GM06990 (cell line): ENCODE measurements at places on chromosomes 6 and 20.

- peak; percentile 36 for DNase-seq
Measured at GRCh38 chr6:156883497-156884252, 106.5 kb downstream of the ARID1B start.

DNA sequence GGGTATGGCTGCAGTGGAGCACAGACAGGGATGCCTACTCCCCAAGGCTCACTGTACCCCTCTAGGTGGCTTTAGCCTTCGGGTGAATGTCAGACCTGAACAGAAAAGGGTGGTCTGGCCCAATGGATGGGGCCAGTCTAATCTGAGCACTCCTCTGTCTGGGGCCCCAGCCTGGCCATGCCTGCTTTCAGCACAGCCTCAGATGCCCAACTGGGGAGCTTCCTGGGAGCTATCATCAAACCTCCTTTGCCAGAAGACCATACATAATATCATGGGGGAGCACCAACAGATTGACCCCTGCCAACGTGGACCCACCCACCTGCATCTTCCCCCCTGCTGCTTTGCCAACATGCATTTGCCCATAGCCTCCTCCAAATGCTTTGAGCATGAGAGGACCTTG, 454.1 kb upstream of the KHDRBS2 start:
- no peak for DNase-seq

GRCh38 chr6:125519367-125519766, 217.6 kb upstream of the HDDC2 start:
- no peak for DNase-seq

DNA sequence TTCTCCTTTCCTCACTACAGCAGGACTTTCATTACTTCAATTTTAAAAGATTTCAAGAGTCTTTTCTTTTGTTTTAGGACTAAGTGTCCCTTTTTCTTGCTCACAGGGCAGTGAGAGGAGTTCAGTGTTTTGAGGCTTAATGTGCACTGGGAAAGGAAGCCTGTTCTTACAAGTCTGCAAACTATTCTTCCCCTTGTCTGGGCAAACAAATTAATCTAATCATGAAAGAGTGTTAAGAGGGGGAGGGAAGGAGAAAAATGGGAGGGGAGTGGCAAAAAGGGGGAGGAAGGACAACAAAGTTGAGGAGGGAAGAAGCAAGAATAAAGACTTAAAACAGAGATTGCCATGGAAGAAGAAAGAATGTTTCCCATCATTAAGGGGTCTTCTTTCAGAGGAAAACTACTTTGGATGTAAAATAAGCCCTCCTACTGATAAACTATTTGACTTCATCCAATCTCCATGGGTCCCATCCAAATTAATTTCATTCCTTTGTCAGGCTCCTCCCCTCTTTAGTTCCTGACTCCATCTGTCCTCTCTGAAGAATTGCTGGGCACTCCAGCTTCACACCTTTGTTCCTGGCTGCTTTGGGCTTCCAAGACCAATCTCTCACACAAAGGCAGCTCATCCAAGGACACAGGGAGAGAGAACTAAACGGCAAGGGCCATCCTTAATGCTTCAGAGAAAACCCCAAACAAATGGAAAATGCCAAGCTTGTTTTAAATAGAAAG, 244.5 kb downstream of the TPBG start:
- no peak for DNase-seq

GRCh38 chr6:118783931-118784550, 109.9 kb upstream of the ASF1A start:
- DNase-seq, result no peak

DNA sequence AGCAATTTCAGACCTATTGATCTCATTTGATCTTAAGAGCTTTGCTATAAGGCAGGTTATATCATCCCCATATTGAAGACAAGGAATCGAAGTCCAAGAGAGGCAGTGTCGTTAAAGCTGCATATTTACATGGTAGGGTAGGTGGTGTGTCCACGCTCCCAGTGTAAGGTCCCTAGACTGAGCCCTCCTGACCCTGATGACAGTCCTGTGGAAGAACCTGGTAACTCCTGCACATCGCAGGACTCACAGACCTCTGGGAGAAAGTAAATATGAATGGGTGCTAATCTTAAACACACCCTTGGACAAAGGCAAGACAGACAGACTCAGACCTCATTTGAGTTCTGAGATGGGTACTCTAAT, 602 bp upstream of the HLA-DPB1 start:
- no peak for DNase-seq

DNA sequence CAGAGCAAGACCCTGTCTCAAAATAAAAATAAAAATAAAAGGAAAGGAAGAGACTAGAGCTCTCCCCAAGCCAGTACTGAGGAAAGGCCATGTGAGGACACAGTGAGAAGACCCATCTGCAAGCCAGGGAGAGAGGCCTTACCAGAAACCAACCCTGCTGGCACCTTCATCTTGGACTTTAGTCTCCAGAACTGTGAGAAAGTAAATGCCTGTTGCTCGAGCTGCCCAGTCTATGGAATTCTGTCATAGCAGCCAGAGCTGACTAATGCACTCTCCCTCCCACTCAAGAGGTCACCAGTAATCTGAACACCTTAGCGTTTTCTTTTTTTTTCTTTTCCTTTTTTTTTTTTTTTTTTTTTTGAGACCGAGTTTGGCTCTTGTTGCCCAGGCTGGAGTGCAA, 7.3 kb upstream of the PRPH2 start:
- DNase-seq, result no peak

DNA sequence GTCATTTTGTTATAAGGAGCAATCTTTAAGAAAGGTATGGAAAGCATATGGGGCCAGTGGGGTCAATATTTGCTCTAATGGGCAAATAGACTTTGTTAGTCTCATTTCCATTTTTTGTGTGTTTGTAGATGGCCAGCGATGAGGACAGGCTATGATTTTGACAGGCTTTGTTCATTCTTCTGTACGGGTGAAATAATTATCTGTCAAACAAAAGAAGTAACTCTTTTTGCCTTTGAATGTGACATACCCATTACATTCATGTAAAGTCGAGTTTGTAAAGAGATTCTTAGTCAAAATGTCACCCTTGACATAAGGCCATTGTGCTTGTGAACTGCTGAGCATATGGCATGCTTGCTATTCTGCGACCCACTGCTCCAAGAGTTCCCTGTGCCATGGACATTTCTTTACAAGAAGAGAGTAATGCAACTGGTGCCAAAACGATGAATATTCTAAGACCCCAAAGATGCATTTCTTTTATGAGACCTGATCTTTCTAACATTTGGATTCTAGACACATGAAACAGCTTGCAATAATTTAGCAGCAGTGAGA, 38.2 kb upstream of the JAG1 start:
- DNase-seq, result no peak

DNA sequence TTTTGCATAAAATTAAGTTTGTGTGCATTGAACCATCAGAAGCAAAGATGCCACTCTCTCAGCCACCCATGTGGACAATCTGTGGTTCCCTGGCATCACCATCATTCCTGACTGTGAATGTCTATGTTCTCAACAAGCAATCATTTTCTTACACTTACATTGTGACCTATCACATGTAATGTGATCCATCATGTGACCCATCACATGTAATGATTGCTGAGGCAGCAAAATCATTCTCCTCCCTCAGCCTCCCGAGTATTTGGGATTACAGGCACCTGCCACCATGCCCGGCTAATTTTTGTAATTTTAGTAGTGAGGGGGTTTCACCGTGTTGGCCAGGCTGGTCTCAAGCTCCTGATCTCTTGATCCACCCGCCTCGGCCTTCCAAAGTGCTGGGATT, 22.0 kb upstream of the ZNF133 start:
- no peak for DNase-seq

GRCh38 chr6:151502499-151502898, 8.7 kb downstream of the CCDC170 start:
- DNase-seq, result no peak

- DNase-seq, result no peak
Measured at GRCh38 chr6:37514837-37515236, 15.1 kb upstream of the CCDC167 start.

DNA sequence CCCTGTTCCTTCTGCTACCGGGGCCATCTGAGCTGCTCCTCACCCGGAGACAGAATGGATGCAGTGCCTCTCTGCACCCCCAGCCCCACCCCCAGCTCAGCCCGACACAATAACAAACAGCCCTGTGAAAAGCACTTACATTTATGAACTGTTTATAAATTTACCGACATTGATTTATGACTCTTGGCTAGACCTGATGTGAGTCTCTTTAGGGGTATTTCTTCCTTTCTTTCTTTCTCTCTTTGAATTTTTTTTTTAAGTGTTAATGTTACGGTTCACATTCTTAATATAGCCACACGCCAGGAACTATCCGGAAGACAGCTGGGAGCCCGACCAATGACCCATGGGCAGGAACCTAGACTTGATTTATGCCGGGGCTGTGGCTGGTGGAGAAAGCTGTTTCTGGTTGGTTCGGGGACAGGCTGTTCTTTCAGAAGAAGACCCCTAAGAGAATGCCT, 266.3 kb downstream of the CDC5L start:
- DNase-seq, result no peak

- no peak for DNase-seq
Measured at GRCh38 chr6:125363824-125364165, 62.0 kb upstream of the HDDC2 start.

- DNase-seq, result no peak
Measured at GRCh38 chr6:82785206-82785605, 280.4 kb downstream of the UBE3D start.

DNA sequence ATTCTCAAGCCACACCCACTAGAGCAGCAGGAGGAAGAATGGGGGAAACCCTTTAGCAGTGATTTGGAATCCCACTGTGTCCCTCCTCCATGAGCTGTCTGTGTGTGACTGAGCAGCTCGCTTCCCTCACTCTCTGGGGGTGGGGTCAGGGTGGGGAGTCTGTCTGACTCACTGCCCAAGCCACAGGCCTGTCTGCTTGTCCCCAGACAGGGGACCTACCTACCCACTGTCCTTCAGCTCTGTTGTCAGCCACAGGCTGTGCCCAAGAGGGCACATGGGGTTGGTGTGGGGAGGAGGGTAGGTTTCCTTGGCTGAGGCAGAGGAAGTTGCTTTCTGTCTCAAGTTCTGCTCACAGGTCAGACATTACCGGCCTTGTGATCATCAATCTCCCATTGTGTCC, 127.0 kb downstream of the MAFB start:
- DNase-seq, result no peak

- DNase-seq, result no peak
Measured at GRCh38 chr20:34629342-34629741, 47.5 kb downstream of the PIGU start.

- DNase-seq, result no peak
Measured at GRCh38 chr6:1103945-1104623, 207.8 kb upstream of the FOXQ1 start.

DNA sequence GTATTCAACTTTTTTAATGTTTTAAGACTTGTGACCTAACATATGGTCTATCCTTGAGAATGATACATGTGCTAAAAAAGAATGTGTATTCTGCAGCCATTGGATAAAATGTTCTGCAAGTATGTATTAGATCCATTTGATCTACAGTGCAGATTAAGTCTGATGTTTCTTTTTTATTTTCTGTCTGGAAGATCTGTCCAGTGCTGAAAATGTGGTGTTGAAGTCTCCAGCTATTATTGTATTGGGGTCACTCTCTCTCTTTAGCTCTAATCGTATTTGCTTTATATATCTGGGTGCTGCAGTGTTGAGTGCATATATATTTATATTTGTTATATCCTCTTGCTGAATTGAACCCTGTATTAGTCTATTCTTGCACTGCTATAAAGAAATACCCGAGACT, 44.2 kb upstream of the TRIM39 start:
- no peak for DNase-seq

DNA sequence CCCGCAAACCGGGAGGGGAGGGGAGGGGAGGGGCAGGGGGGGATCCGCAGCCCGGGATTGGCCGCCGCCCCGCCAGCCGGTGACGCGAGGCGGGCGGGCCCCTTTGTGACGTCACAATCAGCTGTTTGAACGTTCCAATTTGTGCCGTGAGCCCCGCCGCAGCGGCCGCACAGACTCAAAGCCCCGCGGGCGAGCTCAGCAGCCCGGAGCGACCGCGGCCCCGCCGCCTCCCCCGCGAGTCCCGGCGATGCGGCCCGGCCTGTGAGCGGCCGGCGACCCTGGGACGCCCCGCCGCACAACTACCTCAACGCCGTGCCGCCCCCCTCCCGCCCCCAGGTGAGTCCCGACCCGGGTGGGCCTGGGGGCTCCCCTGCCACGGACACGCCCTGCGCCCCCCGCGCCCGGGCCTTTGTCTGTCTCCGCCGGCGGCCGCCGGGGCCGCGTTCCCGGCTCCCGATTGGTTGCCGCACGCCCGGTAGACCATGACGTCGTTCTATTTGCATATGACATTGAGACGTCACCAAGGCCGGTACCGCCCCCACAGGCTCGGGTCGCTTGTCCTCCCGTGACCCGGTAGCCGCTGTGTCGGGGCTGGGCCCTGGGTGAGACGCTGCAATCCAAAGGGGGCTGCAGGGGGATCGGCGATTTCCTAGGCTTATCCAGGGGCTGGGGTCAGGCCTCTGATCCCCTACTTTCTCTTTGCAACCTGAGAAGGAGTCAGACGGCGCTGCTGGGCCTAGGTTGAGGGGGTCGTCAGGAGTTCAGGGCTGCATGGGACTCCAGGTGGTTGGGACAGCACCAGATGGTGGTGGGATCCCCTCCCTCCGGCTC, at the start of gene TP53INP2:
Gene TP53INP2 (plus strand): TSS at position 168 of the 831 bp plus-strand sequence. CDS start 4,396 bp downstream, outside the sequence.
- peak; percentile 87 for DNase-seq

DNA sequence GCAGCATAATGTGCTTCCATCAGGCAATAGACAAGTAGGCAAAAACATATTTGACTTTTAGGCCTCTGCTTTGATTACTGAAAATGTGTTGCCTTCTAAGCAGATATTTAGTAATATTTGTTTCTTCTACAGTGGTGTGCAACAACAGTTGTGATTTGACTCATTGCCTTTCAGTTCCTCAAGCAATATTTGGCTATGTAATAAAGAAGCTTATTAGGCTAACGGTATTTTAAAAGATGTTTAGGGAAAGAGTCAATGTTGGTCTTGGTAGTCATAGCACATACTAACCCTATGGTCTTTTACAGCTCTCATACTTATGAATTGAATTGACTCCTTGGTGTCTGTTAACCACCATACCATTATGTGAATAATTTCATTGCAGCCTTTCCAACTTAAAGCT, 124.1 kb downstream of the GRIK2 start:
- no peak for DNase-seq

DNA sequence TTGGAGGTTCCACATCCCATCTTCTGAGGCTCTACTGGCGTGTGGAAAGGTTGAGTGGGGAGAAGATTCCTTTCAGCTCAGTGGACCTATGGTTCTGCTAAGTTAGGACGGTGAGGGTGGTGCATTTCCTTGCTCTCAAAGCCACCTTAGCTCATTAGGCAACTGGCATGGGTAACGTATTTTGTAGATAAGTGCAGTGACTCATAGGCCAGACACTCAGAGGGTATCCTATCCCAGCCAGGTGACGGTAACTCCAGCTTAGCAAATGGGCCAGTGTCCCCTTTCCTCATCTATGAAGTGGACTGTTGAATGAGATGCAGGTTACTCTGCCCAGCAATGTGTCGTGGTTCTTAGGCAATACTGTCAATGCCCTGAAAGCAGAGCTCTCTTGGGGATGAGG, 3.7 kb downstream of the RPS6KA2 start:
- DNase-seq, result no peak

DNA sequence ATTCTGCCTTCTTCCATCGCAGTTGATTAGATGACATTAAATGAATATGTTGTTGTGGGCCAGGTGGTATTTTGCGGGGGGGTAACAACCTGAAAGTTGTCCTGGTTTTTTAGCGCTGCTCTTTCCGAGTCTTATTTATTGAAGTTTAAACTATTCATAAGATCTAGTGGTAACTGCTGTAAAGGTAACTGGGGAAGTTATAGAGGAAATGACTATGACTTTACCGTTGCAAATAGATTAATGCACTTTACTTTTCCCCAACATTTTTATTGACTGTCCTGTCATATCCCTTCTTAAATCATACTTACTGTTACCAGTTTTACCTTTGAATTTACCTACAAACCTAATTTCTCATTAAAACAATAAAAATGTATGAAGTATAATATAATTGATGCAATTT, 173.4 kb downstream of the ARID1B start:
- DNase-seq, result no peak
